ENCODE measurements at places on chromosomes 5 and 9.
A peak's percentile ranks its signal among the peaks of the same experiment; 100 is the strongest.

DNA sequence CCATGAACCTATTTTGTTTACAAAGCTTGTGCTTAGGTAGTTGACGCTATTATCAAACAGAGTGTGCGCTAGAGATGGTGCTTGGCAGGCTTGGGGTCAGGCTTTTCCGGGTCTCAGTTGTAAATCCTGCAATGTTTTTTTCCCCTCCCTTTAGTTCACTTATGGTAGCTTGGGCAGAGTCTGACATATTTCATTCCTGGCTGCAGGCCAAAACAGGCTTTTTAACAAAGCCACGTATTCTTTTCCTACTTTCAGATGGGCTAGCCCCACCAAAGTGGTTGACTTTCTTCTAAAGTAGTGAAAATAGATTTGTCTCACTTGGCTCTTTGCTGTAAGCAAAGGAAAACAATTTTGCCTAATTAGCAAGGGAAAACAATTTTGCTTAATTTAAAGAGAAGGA lies 58.0 kb upstream of the FBN2 start:
- DNase-seq, result peak; percentile 56

DNA sequence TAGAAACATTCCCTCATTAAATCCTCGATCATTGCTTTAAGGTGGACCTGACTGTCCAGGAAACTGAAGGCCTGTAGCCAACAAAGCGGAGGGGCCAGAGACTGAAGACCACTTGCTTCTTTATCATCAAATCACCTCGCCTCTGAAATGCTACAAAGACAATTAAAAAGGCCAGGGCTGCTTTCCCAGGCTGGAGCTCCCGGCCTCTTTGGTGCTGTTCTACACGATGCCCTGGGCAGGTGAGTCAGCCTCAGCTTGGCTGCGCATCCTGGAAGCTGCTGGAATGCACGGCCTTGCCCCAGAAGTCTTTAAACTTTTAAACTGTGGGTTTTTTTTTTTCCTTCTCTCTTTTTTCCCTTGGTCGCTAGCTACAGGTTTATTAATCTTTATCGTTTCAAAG lies 46.5 kb downstream of the SH3PXD2B start:
- no peak for DNase-seq

GRCh38 chr5:142998316-142999020 lies 228.3 kb downstream of the ARHGAP26 start:
- DNase-seq, result no peak

DNA sequence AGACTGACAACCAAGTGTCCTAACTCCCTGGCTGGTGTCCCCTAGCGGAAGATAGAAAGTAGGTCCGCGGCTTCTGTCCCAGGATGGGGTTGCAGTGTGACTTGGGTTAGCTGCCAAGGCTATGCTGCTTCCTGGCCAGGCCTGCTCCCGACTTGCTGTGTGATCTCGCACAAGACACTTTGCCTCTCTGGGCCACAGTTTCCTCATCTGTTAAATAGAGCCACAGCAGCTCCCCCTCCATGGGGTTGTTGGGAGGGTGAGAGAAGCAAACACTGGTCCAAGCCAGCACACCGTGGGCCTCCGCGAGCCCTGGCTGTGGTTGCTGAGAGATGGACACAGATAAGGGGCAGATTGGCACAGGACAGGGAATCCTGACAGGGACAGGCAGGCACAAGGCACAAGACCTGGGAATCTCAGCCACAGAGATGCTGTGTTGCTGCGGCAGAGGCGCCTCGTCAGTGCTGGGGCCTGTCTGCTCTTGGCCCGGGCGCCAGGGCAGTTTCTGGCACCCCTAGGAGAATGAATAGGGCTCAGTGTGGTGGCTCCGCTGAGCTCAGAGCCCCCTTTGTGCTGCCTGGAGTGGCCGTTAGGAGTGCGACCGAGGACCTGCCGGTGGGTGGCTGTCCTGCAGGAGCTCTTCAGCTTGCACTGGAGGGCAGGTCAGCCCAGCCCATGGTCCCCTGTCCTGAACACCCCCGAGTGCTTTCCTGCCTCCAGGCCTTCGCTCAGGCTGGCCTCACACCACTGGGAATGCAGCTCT lies 1.8 kb upstream of the SH2D3C start:
- no peak for DNase-seq

GRCh38 chr9:130542457-130543228 lies 36.7 kb upstream of the FUBP3 start:
- DNase-seq, result no peak

DNA sequence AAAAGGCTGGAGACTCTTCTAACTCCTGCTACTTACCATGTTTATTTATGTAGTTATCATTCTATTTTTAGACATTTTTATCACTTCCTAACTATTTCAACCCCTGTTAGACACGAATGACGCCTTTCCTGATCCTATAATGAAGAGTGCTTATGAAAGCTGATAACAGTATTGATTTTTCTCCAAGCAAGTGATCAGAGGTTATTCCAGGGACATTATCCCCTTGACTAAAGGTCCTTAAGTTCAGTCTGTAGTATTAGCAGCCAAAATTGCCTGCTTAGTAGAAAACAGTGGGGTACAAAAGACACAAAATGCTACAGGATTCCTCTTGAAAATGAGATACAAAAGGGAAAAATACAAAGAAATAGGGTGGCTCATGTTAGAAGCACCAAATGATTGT lies 235.6 kb downstream of the DNAH5 start:
- DNase-seq, result no peak

GRCh38 chr5:159104051-159104651 lies 4.4 kb upstream of the EBF1 start:
- DNase-seq, result no peak

Data from endothelial cell of umbilical vein (primary cell).